ENCODE measurements at places on chromosomes 2 and 18.

DNA sequence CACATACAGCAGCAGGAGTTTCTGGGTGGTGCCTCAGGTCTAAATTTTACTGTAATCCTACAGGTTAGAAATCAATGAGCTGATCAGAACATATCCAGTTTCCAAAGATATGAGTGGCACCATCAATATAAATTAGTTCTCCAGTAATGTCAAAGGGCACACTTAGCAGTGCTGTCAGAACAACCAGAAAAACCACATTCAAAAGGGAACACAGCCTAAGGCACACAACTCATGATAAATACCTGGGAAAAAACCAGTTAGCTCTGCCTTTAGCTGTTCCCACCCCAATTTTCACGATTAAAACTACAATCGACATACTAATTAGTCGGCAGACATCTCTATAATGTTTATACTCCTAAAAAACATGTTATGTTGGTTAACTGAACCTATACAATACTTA is 31.5 kb downstream of the ATP8B1 start:
- no peak for DNase-seq

- DNase-seq = no peak
Measured at GRCh38 chr2:146108993-146109392, 1589.1 kb upstream of the ZEB2 start.

- no peak for DNase-seq
Measured at GRCh38 chr2:60353863-60354262, 199.6 kb downstream of the BCL11A start.

- no peak for DNase-seq
Measured at GRCh38 chr2:54575379-54575888, 119.3 kb downstream of the SPTBN1 start.

DNA sequence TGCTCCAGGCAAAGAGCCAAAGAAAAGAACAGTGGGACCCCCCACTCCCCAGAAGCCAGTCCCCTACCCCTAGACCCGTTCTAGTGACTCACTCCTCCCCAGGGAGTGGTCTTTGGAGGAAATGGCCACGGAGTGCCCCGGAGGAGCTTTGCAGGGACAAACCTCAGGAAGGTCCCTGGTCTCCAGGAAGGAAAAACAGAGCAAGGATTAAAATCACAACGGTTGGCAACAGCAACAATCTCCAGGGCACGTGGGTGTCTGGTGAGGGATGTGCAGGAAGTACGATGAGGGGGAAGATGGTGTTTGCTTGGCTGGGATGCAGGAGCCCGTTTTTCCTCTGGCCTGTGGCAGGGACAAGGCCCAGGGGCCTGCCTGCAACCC is 135.0 kb downstream of the SMAD2 start:
- DNase-seq = no peak

GRCh38 chr2:106885971-106886915 is at the start of gene ST6GAL2:
Gene ST6GAL2, minus strand, starts transcription at chr2:106886167. Its CDS starts 42,190 bp downstream, at chr2:106843977.
- DNase-seq = no peak
